ENCODE measurements at places on chromosomes 3 and 15.
A peak's percentile ranks its signal among the peaks of the same experiment; 100 is the strongest.

DNA sequence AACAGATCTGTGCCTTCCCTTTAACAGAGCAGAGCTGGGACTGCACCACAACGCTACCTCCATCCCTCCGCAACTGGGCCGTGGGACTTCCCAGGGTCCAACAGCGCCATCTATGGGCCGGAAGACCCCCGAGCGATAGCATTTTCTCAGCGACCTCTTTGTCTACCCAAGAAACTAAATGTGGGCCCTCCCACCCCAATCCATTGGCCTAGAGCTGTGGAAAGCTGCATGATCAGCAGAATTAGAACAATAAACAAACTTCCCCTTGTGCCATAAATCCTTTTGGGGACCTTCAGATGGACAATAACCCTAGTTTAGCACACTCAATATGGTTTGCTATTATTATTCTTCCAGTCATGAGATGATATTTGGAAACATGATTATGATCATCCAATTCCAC is 74.8 kb upstream of the NTRK3 start:
- H3K4me1 ChIP-seq, result no peaks in the 10 kb centered on the region
- no peaks in the 10 kb centered on the region for H3K36me3 ChIP-seq
- H3K4me3 ChIP-seq, result no peak overlapping the region
- H3K27me3 ChIP-seq, result no peaks in the 10 kb centered on the region
- no peak overlapping the region for H3K27ac ChIP-seq

DNA sequence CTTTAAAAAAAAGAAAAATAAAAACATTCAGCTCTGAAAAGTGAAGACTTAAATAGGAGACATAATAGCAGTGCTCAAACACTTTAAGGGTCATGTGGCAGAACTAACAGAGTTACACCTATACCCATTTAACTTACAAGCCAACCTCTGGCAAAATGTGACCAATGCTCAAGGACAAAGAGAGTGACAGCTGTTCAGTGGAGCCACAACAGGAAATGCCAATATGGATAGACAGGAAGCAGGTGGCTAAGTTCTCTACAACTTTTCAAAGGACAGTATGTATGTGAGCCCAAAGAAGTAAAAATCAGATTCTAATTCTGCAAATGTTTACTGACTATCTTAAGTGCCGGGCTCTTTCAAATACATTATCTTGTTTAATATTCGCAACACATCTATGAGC is 3.4 kb downstream of the TMCC1 start:
- no peak overlapping the region for H3K4me3 ChIP-seq
- no peaks in the 10 kb centered on the region for H3K27me3 ChIP-seq
- no peak for DNase-seq
- H3K27ac ChIP-seq, result no peak overlapping the region

DNA sequence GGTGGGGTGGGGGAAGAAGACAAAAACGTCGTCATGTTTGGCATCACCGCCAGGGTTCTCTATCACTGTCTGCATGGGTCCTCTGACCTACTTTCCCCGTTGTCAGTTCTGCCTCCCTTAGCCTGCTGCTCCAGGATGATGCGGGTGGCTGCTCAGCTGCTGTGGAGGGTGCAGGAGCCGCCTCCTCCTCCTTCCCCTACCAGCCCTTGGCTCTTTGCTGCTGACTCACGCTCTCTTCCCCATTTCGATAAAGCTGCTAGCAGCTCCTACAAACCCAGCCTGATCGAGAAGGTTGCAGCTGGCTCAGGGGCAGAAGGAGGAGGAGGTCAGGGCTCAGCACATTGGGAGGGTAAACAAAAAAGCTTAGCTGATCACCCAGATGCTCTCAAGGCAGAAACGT is 49.5 kb upstream of the SEC13 start:
- no peaks in the 10 kb centered on the region for H3K4me1 ChIP-seq
- no peak overlapping the region for H3K4me3 ChIP-seq
- H3K36me3 ChIP-seq, result no peaks in the 10 kb centered on the region
- peaks cover 11% of the 10 kb centered on the region for H3K27me3 ChIP-seq
- DNase-seq, result no peak

DNA sequence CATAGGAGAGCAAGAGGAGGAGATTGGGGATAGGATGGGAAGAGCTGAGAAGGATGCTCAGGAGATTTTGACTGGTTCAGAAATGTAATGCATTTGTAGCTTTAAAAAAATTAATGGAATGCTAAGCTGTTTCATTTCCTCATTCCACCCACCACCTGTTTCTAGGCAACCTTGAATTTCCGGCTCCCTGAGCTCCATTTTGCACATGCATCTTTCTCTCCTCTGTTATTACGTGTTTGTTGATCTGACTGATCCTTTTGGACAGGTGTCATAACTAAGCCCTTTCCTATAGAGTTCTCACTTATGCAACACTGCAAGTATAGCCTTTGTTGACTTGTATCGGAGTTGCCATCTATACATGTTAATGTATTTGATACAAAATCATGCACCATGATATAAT is 4.3 kb downstream of the TMPRSS7 start:
- no peak overlapping the region for H3K27ac ChIP-seq
- H3K4me1 ChIP-seq, result no peaks in the 10 kb centered on the region
- H3K4me3 ChIP-seq, result no peak overlapping the region
- H3K36me3 ChIP-seq, result no peaks in the 10 kb centered on the region

- H3K4me1 ChIP-seq, result peaks cover 37% of the 10 kb centered on the region
- no peaks in the 10 kb centered on the region for H3K27me3 ChIP-seq
- H3K27ac ChIP-seq, result peak overlapping the region; percentile 72
- DNase-seq, result peak; percentile 76
- H3K36me3 ChIP-seq, result no peaks in the 10 kb centered on the region
Observed at GRCh38 chr3:99925584-99926230, 108.0 kb downstream of the CMSS1 start.

DNA sequence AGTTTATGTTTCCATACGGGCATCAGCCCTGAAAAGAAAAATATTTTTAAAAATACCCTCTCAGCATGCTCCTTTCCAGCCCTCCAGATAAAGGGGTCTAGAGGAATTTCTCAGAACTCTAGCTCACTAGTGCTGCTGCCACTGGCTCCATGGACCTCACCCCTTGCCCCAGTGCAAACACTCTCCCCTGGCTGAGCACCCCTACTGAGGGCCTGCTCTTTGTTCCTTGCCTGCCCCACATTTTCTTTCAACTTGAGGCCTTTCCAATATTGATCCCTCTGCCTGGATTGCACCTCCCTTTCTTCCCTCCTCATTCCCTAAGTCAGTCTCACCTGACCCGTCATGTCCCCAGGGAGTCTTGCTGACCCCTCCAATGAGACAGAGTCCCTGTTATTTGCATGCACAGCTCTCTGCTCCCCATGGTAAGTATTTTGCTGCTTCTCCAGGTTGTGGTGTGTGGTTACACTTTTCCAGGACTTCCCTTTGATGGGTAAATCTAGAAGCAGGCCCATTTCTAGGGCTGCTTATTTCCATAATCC is 196.5 kb downstream of the EPHB1 start:
- H3K4me1 ChIP-seq, result no peaks in the 10 kb centered on the region
- H3K27me3 ChIP-seq, result no peaks in the 10 kb centered on the region
- H3K4me3 ChIP-seq, result no peak overlapping the region
- no peak for DNase-seq

GRCh38 chr3:158109804-158110657 is at the start of gene RSRC1:
Gene RSRC1, plus strand, starts transcription at chr3:158110089. Its CDS starts 12,016 bp downstream, at chr3:158122105.
- no peaks in the 10 kb centered on the region for H3K4me1 ChIP-seq
- H3K27ac ChIP-seq, result peak within 1 kb of the TSS; percentile 95
- no peaks in the 10 kb centered on the region for H3K36me3 ChIP-seq
- no peaks in the 10 kb centered on the region for H3K27me3 ChIP-seq

- DNase-seq, result no peak
- no peak overlapping the region for H3K4me3 ChIP-seq
- no peaks in the 10 kb centered on the region for H3K27me3 ChIP-seq
- H3K27ac ChIP-seq, result peak overlapping the region; percentile 68
- H3K4me1 ChIP-seq, result peaks cover 83% of the 10 kb centered on the region
- no peaks in the 10 kb centered on the region for H3K36me3 ChIP-seq
Observed at GRCh38 chr15:25742041-25742730, 120.9 kb downstream of the ATP10A start.

DNA sequence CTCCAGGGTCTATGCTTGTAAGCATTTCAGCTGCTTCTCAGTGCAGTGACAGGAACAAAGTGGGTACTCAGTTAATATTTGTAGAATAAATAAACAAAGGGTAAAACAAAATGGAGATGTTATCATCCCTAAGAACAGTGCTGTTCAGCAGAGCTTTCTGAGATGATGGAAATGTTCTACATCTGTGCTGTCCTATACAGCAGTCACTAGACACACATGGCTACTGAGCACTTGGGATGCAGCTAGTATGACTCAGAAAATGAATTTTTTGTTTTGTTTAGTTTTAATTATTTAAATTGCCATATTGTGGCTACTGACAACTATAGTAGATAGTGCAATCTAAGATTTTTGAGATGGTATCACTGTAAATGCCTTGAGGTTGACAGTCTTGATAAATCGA is 283.8 kb upstream of the ADAMTS9 start:
- no peaks in the 10 kb centered on the region for H3K4me1 ChIP-seq
- no peaks in the 10 kb centered on the region for H3K27me3 ChIP-seq
- peaks cover 10% of the 10 kb centered on the region for H3K36me3 ChIP-seq
- no peak overlapping the region for H3K4me3 ChIP-seq
- H3K27ac ChIP-seq, result no peak overlapping the region

- no peak overlapping the region for H3K4me3 ChIP-seq
- no peaks in the 10 kb centered on the region for H3K36me3 ChIP-seq
- H3K4me1 ChIP-seq, result no peaks in the 10 kb centered on the region
- H3K27ac ChIP-seq, result no peak overlapping the region
- DNase-seq, result no peak
Observed at GRCh38 chr3:120459196-120459595, 8.4 kb upstream of the FSTL1 start.

DNA sequence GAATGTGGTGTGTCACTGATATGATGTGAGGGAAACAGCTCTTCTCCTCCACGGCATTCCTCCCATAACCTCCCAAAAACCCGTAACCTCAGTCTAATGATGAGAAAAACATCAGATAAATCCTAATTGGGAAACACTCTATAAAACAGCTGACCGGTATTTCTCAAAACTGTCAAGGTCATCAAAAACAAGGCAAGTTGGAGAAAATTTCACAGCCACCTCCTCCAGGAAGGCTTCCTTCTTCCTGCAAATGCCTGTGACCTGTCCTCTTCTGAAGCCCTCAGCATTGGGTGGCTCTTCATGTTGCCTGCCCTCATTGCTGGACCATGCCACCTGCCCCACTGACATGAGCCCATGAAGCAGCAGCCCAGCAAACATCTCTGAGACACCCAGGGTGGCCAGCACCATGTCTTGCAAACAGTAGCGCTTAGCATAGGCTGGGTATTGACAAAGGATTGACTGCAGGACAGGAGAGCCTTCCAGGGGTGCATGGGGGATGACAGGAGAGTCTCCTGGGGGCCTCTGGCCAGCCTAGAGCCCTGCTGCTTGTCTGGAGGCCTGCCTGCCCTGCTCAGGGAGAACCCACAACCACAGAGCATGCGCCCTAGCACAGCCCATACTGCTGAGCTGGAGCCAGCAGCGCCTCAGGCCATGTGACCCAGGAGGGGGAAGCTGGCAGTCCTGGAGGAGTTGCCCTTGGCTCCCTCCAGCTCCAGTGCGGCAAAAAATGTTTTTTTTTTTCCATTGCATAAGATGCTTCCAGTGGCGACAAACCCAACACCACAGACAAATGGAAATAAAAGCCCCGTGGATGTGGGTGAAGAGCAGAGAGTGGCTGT is 49.7 kb downstream of the XXYLT1 start:
- H3K4me3 ChIP-seq, result no peak overlapping the region
- H3K27me3 ChIP-seq, result no peaks in the 10 kb centered on the region
- H3K36me3 ChIP-seq, result no peaks in the 10 kb centered on the region
- H3K27ac ChIP-seq, result peak overlapping the region; percentile 71

GRCh38 chr3:134752761-134753461 is 42.1 kb upstream of the EPHB1 start:
- no peaks in the 10 kb centered on the region for H3K4me1 ChIP-seq
- no peaks in the 10 kb centered on the region for H3K27me3 ChIP-seq
- no peak for DNase-seq
- no peak overlapping the region for H3K4me3 ChIP-seq

- H3K27ac ChIP-seq, result no peak overlapping the region
- no peak for DNase-seq
- H3K27me3 ChIP-seq, result no peaks in the 10 kb centered on the region
- no peaks in the 10 kb centered on the region for H3K4me1 ChIP-seq
- no peak overlapping the region for H3K4me3 ChIP-seq
Observed at GRCh38 chr3:166425900-166426611, 588.8 kb upstream of the BCHE start.

DNA sequence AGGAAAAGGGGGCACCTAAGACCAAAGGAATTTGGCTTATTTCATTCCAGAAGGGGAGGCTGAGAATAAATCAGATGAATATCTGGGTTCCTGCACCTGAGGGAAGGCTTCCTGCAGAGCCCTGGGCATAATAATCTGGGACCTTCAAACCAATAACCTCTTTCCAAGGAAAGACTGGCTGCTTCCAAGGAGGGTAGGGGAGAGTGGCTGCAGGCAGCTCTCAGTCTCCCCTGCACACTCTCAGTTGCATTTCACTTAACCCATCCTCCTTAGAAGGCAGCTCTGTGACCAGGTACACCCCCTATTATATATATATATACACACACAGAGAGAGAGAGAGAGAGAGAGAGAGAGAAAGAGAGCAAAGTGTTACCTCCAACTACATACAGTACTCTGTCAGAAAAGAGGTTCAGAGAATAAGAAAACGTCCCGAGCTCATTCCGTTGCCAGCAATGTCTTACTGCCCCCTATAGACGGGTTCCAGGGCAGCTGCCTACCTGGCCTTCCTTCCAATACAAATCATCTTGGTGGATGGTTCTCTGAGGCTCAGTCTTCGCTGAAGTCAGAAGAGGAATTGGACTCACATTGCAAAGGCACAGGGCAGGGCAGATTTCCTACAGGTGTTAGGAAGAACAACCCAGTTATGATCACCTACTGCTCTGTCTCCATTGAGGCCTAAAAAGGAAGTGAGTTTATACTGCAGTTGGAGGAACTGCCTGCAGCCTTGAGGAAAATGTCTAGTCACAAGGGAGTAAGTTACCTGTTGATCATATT is 26.1 kb downstream of the CAPN3 start:
- no peak overlapping the region for H3K27ac ChIP-seq
- no peaks in the 10 kb centered on the region for H3K27me3 ChIP-seq
- DNase-seq, result no peak
- no peak overlapping the region for H3K4me3 ChIP-seq

GRCh38 chr3:194489736-194490612 is 3.2 kb upstream of the ATP13A3 start:
- no peak overlapping the region for H3K4me3 ChIP-seq
- DNase-seq, result no peak
- H3K27me3 ChIP-seq, result no peaks in the 10 kb centered on the region
- peaks cover 29% of the 10 kb centered on the region for H3K4me1 ChIP-seq

DNA sequence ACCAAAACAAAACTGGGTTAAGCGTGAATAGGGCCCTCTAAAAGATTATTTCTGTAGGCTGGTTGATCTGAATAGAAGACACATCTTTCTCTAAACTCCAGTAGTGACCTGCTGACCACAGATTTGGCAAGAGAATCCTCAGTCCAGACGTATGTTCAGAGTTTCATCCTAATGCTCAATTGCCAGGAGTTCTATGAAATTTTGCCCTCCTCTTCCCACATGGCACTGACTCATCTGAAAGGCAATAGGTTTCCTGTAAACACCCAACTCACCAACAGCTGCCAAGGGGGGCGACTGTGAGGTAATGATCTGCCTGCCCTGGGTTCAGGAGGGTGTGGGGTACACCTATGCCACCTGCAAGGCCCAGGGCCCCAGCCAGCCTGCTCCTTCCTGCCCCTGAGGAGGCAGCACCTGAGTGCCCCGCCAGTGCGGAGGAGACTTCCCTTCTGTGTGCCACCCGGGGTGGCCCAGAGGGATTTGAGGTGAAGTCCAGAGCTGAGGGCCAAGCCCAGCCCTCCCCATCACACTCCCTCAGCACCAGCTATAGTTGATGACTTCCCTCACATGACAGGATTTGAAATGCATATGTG is 8.4 kb upstream of the PLA2G4D start:
- H3K4me3 ChIP-seq, result no peak overlapping the region
- H3K4me1 ChIP-seq, result no peaks in the 10 kb centered on the region
- H3K27ac ChIP-seq, result no peak overlapping the region
- H3K36me3 ChIP-seq, result no peaks in the 10 kb centered on the region
- peaks cover 11% of the 10 kb centered on the region for H3K27me3 ChIP-seq
